ENCODE measurements at places on chromosomes 12 and 14. TPM values are rescaled to one million over a fixed set of nuclear protein-coding genes. Genes with fewer than 3 reads are reported as not detected.

BICDL1 gene
- total RNA-seq = 2.5 TPM

SERPINA4 gene
- not detected for total RNA-seq

NGB gene
- total RNA-seq = not detected

PAWR gene
- 103 TPM for total RNA-seq

OGFOD2 gene
- total RNA-seq = 20.6 TPM

DNA sequence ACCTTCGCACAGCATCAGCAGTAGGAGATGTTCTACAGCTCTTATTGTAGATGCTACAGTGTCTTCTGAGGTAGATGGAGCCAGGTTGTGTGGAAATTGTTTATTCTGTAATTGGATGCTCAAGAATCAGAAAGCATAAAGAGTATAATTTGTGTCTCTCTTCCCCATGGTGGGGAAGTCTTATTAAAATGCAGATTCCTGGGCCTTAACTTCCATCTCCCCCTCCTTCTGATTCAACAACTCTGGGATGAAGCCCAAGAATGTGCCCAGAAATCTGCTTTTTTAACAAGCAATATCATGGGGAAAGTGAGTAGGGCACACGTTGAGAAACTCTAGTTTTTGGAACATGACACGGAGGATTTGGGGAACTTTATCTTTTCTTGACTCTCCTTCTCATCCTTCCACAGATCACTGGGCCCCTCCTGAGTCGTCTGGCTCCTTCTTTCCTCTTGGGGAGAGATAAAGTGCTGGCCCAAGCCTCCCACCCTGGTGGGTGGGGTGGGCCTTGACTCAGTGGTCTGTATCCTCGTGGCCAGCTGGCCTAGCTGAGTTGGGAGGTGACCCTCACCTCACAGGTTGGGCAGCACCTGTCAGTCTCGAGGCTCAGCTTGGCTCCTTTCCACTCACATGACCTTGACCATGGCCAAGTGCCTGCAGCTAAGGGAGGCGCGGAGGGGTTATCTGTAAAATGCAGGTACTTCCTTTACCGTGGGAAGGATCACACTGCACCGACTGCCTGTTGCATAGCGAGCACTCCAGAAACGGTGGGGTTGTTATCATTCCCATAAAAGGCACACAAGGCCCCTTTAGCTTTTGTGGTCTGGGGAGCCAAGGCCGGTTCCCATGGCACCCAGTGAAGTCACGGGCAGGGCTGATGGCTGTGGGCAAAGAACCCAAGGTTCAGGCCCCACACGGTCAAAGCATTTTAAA is 141.9 kb downstream of the CHST11 start:
- no peaks in the 10 kb centered on the region for H3K36me3 ChIP-seq
- no peak overlapping the region for H3K4me3 ChIP-seq
- H3K27me3 ChIP-seq = no peaks in the 10 kb centered on the region
- DNase-seq = no peak

GRCh38 chr14:70018713-70019211 is 139.5 kb downstream of the SMOC1 start:
- peaks cover 26% of the 10 kb centered on the region for H3K36me3 ChIP-seq
- no peak for DNase-seq
- H3K4me3 ChIP-seq = no peak overlapping the region
- no peak overlapping the region for H3K27ac ChIP-seq

DNA sequence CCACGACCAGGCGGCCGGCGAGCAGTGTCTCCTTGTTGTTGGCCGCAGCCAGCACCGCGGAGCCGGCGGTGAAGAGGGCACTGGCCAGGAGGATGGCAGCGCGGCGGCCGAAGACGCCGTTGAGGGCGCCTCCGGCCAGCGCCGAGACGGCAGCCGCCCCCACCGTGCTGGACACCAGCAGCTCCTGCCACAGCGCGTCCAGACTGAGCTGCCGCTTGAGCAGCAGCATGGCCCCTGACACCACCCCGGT is 691 bp downstream of the SLC2A13 start:
- DNase-seq = no peak
- H3K36me3 ChIP-seq = no peaks in the 10 kb centered on the region
- no peak overlapping the region for H3K27ac ChIP-seq
- peak overlapping the region; percentile 79 for H3K4me3 ChIP-seq
- H3K4me1 ChIP-seq = peaks cover 6% of the 10 kb centered on the region

GRCh38 chr12:122974274-122974891 is 661 bp upstream of the OGFOD2 start:
- peak overlapping the region; percentile 72 for H3K27ac ChIP-seq
- H3K27me3 ChIP-seq = no peaks in the 10 kb centered on the region
- H3K4me1 ChIP-seq = peaks cover 5% of the 10 kb centered on the region
- peak; percentile 99 for DNase-seq
- peak overlapping the region; percentile 88 for H3K4me3 ChIP-seq

DNA sequence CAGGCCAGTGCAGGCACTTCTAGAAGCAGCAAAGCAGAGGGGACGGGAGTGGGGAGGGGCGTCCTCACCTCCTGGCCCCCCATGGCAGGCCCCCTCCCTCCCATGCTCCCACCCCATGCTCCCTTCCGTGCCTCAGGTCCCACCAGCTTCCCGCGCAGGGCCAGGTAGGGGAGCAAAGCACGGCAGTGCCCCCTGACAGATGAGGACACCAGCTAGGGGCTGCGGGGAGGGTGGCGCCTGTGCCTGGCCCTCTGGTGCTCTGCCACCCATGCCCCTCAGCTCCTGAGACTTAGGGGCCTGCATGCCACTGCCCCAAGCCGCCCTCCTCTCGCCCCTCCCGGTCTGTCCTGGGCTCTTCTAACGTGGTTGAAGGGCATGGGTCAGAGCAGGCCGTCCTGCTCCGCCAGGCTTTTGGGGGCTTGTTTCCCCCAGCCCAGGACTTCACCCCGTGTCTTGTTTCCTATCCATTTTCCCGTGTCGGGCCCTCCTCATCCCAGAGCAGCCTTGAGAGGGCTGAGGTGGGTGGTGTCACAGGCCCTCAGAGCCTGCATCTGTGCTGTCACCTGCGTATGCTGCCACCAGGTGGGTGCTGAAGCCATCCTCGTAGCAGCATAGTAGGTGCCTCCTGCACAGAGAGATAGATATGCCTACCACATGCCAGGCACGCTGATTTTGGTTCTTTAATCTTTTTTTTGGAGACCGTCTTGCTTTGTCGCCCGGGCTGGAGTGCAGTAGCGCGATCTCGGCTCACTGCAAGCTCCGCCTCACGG is 10.2 kb downstream of the TRMT61A start:
- H3K4me1 ChIP-seq = peaks cover 39% of the 10 kb centered on the region
- no peaks in the 10 kb centered on the region for H3K27me3 ChIP-seq
- no peaks in the 10 kb centered on the region for H3K36me3 ChIP-seq
- no peak for DNase-seq

DNA sequence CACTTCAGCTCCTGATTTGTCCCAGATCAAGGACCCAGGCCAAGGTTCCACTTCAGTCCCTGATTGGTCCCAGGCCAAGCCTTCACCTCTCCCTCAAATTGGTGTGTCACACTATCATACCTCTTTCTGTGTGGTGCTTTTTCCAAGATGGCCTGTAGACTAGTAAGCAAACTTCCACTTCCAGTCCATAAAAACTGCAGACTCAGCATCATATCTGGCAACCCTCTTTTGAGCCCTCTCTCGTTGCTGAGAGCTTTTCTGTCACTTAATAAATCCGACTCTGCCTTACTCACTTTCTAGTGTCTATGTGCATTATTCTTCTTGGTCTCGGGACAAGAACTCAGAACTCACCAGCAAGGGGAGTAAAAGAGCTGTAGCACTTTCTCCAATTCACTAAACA is 1395.1 kb downstream of the LRFN5 start:
- H3K27ac ChIP-seq = no peak overlapping the region
- H3K27me3 ChIP-seq = no peaks in the 10 kb centered on the region
- H3K4me1 ChIP-seq = no peaks in the 10 kb centered on the region
- DNase-seq = no peak
- no peak overlapping the region for H3K4me3 ChIP-seq

DNA sequence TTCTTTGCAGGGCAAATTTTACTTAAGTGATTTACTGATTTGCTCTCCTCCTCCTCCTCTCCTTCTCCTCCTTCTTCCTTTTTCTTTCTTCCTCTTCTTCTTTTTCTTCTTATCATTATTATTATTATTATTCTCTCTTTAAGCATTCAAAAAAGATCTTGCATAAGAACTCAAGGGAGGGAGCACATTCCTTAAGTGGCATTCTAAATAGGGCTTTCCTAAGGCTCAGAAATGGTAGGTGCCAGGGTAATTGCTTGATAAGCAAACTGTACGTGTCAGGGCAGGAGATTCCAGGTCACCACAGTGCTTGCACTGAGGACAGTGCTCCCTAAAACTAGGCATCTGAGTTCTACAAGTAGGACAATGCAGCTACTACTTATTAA is 92.4 kb downstream of the SPTSSA start:
- DNase-seq = no peak
- no peak overlapping the region for H3K4me3 ChIP-seq
- H3K36me3 ChIP-seq = no peaks in the 10 kb centered on the region
- no peak overlapping the region for H3K27ac ChIP-seq
- no peaks in the 10 kb centered on the region for H3K27me3 ChIP-seq

GRCh38 chr12:11954181-11954580 is 116.6 kb upstream of the BCL2L14 start:
- H3K27me3 ChIP-seq = no peaks in the 10 kb centered on the region
- H3K4me3 ChIP-seq = no peak overlapping the region
- no peak for DNase-seq
- H3K27ac ChIP-seq = no peak overlapping the region
- no peaks in the 10 kb centered on the region for H3K4me1 ChIP-seq
- H3K36me3 ChIP-seq = no peaks in the 10 kb centered on the region

GRCh38 chr12:117860111-117860510 is 108.7 kb downstream of the KSR2 start:
- H3K36me3 ChIP-seq = no peaks in the 10 kb centered on the region
- no peaks in the 10 kb centered on the region for H3K27me3 ChIP-seq
- no peaks in the 10 kb centered on the region for H3K4me1 ChIP-seq
- no peak for DNase-seq
- no peak overlapping the region for H3K4me3 ChIP-seq

- H3K4me3 ChIP-seq = peak overlapping the region; percentile 71
- H3K4me1 ChIP-seq = peaks cover 15% of the 10 kb centered on the region
- peaks cover 91% of the 10 kb centered on the region for H3K27me3 ChIP-seq
- H3K27ac ChIP-seq = no peak overlapping the region
- peak; percentile 2 for DNase-seq
Observed at GRCh38 chr14:41608681-41609390, 2.2 kb downstream of the LRFN5 start.

DNA sequence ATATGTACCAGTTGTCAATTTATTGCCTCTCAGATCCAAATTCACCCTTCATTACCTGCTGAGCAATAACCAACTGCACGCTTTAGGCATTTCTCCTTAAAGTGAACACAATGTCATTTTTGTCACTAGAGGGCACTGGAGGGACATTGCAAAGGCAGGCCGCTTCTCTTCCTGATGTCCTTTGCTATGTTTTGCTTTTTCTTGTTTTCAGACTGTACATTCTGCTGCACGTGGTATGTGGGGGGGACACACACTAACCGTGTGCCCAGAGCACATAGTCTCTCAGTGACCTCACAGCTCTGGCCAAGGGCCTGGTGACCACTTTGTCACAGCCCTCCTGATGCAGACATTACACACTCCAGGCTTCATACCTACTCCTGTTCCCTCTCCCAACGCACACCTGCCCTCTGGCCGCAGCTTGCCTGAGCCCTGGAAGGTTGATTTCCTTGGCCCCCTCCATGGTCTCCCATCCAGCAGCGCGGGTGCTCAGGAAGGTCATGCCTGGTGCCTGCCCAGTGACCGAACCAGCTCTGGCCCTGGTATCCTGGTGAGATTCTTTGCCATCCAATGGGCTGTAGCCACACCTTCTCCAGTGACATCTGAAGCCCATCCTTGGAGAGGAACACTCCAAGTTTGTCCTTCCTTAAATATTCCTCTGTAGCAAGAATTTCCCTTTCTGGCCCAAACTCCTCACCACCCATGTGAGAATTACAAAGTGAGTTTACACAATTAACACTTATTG is 39.9 kb downstream of the MYO1H start:
- peaks cover 7% of the 10 kb centered on the region for H3K27me3 ChIP-seq
- H3K4me3 ChIP-seq = no peak overlapping the region
- no peaks in the 10 kb centered on the region for H3K36me3 ChIP-seq

GRCh38 chr12:51383269-51383905 is 7.8 kb downstream of the GALNT6 start:
- H3K36me3 ChIP-seq = no peaks in the 10 kb centered on the region
- DNase-seq = no peak
- H3K27me3 ChIP-seq = peaks cover 14% of the 10 kb centered on the region
- H3K4me3 ChIP-seq = no peak overlapping the region

DNA sequence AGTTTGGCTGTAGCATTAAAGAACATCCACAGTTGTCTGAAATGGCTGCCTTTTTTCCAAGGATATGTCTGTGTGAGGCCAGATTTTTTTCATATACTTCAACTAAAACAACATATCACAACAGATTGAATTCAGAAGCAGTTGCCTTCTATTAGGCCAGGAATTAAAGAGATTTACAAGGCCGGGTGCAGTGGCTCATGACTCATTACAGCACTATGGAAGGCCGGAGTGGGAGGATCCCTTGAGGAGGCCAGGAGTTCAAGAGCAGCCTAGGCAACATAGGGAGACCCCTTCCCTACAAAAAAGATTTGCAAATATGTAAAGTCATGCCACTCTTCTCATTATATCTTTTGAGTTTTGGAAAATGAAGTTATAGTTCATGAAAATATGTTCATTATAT is 108.6 kb downstream of the KTN1 start:
- no peaks in the 10 kb centered on the region for H3K27me3 ChIP-seq
- H3K4me1 ChIP-seq = peaks cover 8% of the 10 kb centered on the region
- peaks cover 12% of the 10 kb centered on the region for H3K36me3 ChIP-seq
- H3K27ac ChIP-seq = no peak overlapping the region
- H3K4me3 ChIP-seq = no peak overlapping the region

DNA sequence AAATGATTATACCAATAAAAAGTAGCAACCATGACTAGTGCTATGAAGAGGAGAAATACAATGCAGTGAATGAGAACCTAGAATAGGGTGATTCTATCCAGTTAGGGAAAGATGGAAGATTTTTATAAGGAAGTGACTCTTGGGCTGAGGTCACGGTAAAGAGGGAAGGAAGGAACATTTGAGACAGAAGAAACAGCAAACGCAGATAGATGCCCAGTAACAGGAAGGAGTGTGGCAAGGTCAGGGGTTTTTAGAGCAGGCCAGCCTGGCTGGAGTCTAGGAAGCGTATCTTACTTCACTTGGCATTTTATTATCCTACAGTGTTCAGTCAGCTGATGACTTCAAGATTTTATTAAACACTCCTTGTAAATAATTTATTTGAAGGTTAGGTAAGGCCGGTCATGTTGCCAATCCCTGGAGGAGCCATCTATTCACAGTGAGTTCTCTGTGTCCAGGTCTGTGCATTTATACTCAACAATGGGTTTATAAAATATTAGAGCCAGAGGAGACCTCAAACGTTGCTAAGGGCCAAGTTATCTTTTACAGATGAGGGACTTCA is 170.6 kb downstream of the PRKCH start:
- H3K4me3 ChIP-seq = no peak overlapping the region
- no peak overlapping the region for H3K27ac ChIP-seq
- no peaks in the 10 kb centered on the region for H3K4me1 ChIP-seq
- no peaks in the 10 kb centered on the region for H3K36me3 ChIP-seq

- no peak overlapping the region for H3K4me3 ChIP-seq
- DNase-seq = no peak
- no peaks in the 10 kb centered on the region for H3K36me3 ChIP-seq
- H3K27me3 ChIP-seq = peaks cover 10% of the 10 kb centered on the region
Observed at GRCh38 chr14:36750244-36750643, 88.6 kb downstream of the PAX9 start.
